ENCODE measurements at places on chromosomes 7 and 10.

DNA sequence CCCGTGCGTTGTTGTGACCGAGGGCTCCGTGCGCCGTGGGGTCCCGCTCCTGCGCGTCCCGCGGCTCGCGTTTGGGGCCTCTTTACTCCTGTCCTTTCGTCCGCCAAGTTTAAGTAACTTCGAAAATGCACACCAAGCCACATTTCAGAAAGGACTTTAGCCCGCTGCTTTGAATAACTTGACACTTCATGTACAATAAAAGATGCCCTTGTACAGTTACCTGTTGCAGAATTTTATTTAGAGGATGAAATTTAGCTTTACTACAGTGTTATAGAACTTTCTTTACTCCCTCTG lies 459 bp downstream of the SUGCT start:
- DNase-seq: no peak

- DNase-seq: peak; percentile 62
Measured at GRCh38 chr10:120423431-120424197, 33.4 kb upstream of the PLPP4 start.

- peak; percentile 28 for DNase-seq
Measured at GRCh38 chr7:22184549-22185199, 172.3 kb downstream of the RAPGEF5 start.

DNA sequence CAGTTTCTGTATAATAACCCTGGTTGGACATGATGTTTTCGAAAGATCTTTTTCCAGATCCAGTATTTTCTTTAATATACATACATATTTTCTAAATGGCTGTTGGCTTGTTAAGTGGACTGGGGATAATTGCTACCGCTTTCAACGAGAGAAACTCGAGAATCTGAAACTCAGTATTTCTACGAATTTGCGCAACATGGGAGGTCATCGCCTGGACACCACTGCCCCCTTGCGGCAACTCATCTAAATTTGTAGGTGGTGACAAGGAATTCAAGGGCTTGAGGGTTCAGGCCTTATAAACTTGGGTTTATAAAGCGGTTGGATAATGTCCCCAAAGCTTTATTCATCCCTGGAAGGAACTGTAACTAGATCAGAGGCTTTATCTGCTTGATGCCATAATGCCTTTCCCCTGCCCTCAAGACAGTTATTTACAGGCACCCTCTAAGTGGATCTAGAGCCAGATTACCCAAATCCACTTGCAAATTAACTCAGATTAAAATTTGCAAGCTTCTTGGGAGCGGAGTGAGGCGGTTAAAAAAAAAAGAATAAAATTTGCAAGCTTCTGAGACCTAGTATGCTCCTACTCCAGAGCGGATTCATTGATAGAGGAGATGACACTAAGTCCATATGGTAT lies 21.3 kb upstream of the KCNK18 start:
- peak; percentile 72 for DNase-seq

- DNase-seq: no peak
Measured at GRCh38 chr7:15219758-15220157, 317.2 kb upstream of the DGKB start.

GRCh38 chr10:92238054-92238585 lies 52.8 kb downstream of the CPEB3 start:
- no peak for DNase-seq

GRCh38 chr7:112084520-112084971 lies 121.7 kb downstream of the DOCK4 start:
- no peak for DNase-seq

DNA sequence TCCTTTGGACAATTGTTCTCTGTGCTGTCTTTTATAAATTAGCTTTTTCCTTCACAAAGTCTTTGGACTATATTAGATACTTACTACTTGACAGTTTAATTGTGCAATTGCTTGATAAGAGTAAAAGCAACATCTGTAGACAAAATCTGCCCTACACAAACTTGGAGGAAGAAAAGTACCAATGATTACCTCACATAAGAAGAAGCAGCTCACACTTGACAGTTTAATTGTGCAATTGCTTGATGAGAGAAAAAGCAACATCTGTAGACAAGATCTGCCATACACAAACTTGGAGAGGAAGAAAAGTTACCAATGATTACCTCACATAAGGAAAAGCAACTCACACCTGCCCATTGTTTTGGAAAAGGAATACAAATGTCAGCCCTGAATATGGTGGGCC lies 17.1 kb upstream of the SCIN start:
- no peak for DNase-seq

- DNase-seq: no peak
Measured at GRCh38 chr7:82506208-82506607, 62.6 kb upstream of the CACNA2D1 start.

DNA sequence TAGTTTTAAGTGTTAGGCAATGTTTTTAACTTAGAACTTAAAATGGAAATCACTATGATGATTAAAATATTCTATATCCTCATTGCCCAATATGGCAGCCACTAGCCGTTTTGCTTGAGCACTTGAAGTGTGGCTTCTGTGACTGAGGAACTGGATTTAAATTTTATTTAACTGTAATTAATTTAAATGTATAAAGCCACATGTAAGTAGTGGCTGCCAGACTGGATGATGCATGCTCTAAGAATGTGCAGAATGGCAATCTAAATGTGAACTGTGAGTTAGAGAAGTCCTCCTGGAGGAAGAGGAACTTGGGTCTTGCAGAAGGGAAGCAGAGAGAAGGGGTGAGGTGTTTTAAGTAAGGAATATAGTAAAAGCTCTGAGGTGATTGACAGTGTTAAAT lies 451.4 kb downstream of the SUGCT start:
- DNase-seq: no peak

DNA sequence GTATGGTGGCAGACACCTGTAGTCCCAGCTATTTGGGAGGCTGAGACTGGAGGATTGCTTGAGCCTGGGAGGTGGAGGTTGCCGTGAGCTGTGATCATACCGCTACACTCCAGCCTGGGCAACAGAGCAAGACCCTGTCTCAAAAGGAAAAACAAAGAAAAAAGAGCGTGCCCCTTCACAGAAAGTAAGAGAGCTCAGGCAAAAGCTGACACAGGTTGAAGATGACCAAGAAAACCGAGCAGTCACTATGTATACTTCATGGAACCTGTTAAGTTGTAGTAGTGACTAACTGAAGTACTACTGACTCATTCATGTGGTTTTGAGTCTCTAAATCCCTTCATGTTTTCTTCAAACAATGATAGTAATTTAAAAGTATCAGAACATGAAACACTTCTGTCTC lies 1.2 kb upstream of the PRRT4 start:
- no peak for DNase-seq

- DNase-seq: no peak
Measured at GRCh38 chr7:70047891-70048448, 449.7 kb downstream of the AUTS2 start.

GRCh38 chr7:17942231-17942630 lies 1.9 kb upstream of the SNX13 start:
- peak; percentile 56 for DNase-seq

DNA sequence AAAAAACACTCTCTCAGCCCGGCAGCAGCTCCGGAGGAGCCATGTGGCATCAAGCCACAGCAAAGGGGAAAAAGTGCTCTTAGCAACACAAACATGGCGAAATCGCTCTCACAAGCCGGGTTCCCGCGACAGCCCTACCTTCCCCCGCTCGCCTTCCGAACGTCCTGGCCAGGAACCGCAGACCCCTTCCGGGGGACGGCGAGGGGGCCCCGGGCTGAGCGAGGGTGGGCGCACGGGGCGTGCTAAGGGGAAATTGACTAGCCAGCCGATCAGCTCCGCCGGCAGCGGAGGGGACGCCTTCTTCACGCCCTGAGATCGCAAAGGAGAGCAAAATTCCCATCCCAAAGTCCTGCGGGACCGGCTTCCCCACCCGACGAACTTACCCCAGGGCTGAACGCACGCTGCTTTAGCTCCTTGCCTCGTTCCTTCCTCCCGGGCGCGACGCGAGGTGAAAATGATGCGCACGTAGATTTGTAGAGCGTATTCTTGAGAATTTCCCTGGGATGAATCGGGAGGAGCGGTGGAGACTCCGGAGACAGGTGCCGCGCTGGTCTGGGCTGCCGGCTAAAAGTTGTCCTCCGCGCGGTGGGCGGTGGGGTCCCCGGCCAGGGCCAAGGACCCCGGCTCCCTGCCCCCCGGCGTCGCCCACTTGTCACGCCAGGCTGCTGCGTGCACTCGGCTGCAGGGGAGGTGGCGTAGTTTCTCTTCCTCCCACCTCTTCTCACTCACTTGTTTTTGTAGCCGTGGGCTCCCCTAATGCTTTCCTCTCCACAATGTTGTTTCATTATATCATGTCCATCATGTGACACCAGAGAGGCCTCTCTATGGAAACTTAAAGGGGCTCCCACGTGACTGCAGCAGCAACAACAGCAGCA lies 220.1 kb upstream of the MKLN1 start:
- peak; percentile 64 for DNase-seq

GRCh38 chr7:37431413-37431812 lies 17.3 kb downstream of the ELMO1 start:
- no peak for DNase-seq

- no peak for DNase-seq
Measured at GRCh38 chr7:2325162-2325561, 10.9 kb upstream of the SNX8 start.

DNA sequence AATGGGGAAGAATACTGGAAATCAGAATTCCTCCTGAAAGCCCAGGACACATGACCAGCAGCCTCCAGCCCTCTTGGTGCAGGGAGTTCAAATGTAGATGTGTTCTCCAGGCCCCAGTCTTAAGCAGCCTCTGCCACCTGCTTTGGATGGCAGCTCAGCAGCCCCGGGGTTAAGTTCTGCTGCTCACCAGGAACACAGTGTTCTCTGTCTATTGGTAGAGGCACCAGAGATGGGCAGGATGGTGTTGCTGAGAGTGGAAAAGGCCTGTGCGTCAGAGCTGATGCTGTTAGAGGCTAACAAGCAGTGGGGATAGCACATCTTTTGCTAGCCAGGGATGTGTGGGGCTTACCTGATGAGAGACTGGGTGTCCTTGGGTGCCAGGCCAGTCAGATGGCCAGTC lies 56.8 kb downstream of the PAX2 start:
- no peak for DNase-seq

GRCh38 chr10:103512166-103512565 lies 18.7 kb downstream of the NEURL1 start:
- no peak for DNase-seq

- peak; percentile 71 for DNase-seq
Measured at GRCh38 chr7:46153951-46154787, 233.1 kb upstream of the IGFBP3 start.

DNA sequence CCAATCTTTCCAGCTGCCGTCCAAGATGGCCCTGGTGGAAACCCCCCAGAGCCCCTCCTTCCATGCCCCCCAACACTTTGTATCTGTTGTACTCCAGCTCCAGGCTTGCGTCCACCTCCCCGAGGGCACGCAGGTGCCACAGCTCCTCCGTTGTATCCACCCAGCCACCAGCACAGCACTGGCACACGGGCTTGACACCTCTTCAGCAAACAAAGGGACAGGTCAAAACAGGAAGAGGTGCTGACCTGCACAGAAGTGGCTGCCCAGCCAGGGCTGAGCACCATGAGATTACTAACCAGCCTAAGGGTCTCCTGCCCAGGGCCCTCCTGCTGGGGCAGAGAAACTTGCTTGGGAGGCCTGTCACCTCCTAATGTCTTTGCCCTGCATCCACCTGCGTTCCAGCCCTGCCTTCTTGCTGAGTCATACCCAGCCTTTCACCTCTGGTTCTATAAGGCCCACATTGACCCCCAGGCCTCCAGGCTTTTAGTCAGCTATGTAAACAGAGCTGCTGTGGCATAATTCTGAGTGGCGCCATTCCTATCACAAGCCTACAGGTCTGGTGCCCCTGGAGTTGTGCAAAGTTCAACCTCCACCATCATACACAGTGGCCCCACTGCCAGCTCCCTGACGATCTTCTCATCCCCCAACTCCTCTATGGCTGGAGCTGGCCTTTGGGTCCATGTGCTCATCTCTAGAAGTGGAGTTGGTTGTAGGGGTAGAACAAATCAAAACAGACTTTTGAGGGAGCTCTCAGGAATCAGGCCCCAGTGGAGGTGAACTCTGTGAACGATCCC lies 20.9 kb downstream of the SLC29A3 start:
- DNase-seq: peak; percentile 85

- no peak for DNase-seq
Measured at GRCh38 chr7:32952876-32953275, 4.4 kb upstream of the FKBP9 start.

- no peak for DNase-seq
Measured at GRCh38 chr7:87702326-87702725, 74.1 kb downstream of the RUNDC3B start.

GRCh38 chr7:116779216-116779615 lies 83.2 kb upstream of the CAPZA2 start:
- DNase-seq: no peak

- no peak for DNase-seq
Measured at GRCh38 chr10:21954690-21955089, 48.8 kb downstream of the DNAJC1 start.

DNA sequence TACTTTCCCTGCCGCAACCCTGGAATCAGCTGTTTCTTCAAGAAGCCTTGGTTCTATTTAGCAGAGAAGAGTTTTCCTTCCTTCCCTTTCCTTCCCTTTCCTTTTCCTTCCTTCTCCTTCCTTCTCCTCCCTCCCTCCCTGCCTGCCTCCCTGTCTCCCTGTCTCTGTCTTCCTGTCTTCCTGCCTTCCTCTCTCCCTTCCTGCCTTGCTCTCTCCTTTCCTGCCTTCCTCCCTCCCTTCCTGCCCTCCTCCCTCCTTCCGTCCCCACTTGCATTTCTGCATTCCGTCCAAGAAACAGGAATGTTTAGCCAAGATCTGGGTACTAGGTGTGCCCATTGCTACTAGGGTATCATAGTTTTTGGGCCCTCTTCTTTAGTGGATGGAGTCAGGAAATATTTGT lies 21.9 kb downstream of the SND1 start:
- no peak for DNase-seq

GRCh38 chr7:111855161-111855841 lies 293.0 kb upstream of the IMMP2L start:
- peak; percentile 70 for DNase-seq

DNA sequence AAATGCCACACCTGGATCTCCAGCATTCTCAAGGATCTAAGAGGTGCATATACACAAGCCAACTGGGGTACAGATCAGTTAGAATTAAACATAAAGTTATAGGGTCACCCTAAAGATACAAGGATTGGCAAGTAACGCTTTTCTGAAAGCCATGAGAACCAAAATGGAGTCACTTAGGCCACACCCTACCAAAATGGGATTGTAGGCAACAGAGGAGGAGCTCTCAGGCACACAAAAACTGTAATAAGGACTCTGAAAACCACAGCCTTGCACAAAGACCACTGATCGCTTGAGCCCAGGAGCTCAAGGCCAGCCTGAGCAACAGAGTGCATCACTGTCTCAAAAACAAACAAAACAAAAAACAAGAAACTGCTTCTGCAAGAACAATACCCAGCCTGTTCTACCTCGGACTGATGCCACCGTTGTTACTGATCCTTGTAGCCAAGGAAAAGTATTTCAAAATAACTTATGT lies 35.5 kb downstream of the SVOPL start:
- DNase-seq: no peak

DNA sequence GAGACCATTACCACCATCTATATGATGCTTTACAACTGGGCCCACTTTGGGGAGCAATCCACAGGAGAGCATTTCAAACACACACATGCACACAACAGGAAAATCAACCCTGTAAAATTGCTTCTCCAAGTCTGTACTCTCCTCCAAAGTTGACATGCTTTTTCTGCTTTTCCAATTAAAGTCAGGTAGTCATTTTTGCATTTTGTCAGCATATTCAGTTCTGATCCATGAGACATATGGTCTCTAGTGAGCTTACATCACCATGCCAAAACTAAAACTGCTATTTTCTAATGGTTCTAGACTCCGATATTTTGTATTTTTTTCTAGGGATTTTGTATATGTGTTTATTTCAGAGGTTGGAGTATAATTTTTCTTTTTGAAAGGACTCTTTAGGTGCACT lies 373.5 kb upstream of the LRRTM3 start:
- no peak for DNase-seq

Measured in ELF-1 (cell line).